Endothelial cell (in vitro differentiated cells): ENCODE measurements at places on chromosomes 3 and 15.

DNA sequence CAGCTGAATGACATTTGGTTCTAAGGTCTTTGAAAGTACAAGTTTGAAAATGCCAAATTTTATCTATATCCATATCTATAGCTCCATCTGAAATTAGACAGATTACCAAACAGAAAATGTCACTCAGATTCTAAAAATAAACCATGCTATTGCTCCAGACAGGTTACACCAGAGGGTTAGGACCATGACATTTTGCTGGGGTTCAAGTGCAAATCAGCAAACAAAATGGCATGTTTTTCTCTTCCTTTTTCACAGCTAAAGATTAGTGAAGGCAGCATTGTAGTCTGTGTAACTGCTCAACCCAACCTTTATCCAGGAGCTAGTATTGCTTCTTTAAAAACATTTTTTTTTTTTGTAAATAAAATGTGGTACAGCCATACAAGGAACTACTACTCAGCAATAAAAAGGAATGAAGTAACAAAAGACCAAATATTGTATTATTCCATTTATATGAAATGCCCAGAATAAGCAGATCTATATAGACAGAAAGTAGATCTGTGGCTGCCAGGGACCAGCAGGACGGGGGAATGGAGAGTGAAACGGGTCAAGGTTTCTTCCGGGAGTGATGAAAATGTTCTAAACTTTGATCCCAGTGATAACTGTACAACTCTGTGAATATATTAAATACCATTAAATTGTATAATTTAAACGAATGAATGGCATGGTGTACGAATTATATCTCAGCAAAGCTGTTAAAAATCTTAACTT lies 18.2 kb downstream of the VGLL4 start:
- no peak for DNase-seq

DNA sequence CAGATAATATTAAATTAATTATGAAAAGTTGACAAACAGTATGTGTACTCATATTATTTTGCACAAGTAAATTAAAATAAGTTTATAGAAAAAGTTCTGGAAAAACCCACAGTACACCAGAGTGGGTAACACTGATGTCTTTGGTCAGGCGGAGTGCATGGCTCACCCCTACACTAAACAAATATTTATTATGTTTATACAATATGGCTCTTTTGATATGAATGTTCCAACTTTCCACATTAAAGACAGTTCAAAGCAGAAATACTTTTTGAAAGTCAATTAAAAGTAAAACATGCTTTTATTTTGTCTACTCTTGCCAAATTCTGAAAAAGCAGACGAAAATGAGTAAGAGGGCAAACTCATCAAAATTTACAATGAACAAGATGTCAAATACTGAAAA lies 56.2 kb upstream of the DCBLD2 start:
- no peak for DNase-seq

DNA sequence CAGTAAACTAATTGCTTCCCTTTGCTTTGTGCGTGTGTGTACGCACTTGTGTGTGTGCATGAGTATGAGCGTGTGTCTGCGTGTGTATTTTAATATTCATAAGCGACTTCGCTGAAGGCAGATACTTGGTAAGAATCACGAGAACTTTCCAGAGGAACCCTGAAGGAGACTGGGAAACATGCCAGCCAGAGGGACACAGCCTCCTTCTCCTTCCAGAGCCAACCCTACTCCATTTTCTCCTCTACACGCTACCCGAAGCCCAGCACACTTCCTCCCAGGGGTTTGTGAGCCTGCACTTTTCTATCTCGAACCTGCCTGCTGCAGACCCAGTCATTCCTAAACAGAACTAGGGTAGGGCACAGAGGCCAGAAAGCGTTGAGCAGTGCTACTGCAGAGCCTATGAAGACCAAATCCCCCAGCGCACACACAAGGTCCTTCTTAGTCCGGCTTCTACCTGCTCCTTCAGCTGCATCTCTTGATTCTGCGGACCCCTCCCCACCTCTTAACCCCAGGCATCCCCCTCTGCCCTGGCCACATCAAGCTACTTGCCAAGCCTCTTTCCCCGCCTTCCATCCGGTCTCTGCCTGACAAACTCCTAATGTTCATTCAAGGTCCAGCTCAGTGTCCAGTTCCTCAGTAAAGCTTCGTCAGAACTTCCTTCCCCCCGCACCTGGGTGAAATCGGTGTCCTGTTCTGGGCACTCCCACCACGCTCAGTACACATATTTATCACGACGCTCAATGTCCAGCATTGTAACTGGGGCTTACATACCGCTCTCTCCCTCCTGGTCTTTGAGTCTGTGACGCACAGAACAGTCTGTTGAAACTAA lies 191.8 kb downstream of the FAM43A start:
- no peak for DNase-seq

DNA sequence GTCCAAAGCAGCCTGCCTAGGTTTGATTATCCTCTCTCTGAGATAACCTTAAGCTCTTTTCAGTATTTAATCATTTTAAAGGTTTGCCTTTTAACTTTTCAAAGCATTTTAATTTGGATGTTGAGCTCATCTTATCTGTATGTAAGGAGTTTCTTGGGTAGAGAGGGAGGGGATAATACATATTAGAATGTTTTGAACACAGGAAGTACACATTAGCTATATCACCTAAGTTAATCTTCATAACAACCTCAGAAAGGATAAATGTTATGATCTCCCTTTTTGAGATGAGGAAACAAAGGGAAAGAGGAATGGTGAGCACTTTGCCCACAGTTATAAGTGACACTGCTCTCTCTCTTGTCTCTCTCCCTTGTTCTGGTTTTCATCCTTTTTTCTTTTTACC lies 2.2 kb upstream of the CD47 start:
- no peak for DNase-seq

- no peak for DNase-seq
Measured at GRCh38 chr15:37888356-37888755, 46.1 kb upstream of the TMCO5A start.

DNA sequence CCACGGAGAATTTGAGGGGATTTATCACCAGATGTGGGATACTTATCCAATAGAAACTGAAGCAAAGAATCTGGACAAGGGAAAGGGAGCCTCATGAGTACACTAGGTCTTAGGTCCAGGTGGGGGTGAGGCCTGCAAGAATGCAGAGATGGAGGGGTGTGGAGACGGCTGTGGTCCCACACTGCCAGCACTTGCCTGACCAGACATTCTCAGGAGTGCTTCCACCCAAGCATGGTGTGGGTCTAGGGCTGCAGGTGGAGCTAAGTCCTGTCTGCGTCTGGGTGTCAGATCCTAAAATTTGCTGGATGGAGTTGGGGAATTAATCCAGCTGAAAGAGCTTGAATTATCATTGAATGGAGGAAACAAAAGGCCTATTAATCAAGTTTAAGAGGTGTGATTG lies 14.4 kb downstream of the PML start:
- DNase-seq = no peak

- peak; percentile 7 for DNase-seq
Measured at GRCh38 chr3:47512416-47513124, 942 bp downstream of the ELP6 start.

DNA sequence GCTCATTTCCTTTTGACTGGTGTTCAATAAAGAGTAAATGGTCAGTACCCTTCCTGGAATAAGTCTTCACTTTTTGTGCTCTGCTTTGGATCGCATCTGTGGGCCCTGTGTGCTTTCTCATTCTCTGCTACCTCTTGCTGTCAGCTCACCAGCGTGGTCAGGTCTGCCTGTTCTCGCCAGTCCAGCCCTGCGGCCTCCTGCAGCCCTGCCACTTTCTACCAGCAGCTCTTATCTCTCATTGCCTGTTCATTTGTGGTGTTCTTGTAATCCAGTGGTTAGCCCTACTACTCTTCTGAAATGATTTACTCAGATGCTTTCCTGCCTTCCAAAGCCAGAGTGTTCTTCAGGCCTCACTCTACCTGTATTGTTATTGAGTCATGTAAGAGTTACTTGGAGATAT lies 54.8 kb downstream of the CHCHD6 start:
- no peak for DNase-seq

- no peak for DNase-seq
Measured at GRCh38 chr3:46829699-46830208, 33.5 kb downstream of the MYL3 start.

- no peak for DNase-seq
Measured at GRCh38 chr3:172447611-172448579, at the start of gene GHSR. Gene GHSR, minus strand, starts transcription at chr3:172448456. Its CDS starts 43 bp downstream, at chr3:172448413.

DNA sequence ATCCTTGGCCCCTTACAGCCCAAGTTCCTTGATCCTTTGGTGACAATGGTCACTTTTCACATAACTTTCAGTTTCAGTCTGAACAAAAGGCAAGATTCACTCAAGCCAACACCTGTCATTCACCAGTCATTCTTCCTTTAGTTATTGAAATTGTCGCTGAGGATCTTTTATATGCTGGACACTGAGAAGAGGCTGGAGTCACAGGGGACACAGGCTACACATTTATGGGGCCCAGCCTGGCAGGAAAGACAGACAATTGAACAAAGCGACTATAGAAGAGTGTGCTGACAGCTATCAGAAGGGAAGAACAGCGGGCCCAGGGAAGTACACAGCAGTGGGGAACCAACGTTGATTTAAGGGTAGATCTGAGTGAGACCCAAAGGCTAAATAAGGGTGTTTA lies 69.8 kb upstream of the PROK2 start:
- DNase-seq = no peak

DNA sequence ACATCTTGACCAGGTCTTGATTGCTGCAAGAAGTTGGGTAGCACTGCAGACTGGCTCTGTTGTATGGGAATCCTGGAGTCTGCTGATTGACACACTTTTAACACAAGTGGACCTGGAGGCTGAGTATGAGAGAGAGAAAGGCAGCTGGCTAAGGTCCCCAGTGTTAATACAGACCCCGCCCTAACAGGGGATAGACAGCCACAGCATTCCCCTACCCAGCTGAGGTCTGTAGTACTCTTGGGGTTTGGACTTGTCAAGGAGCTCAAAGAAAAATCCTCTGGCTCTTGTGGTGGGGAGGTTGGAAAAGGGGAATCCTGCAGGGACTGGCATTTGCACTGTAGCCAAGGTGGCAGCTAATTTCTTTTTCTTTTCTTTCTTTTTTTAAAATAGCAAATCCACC lies 192.7 kb downstream of the ZNF621 start:
- DNase-seq = no peak

DNA sequence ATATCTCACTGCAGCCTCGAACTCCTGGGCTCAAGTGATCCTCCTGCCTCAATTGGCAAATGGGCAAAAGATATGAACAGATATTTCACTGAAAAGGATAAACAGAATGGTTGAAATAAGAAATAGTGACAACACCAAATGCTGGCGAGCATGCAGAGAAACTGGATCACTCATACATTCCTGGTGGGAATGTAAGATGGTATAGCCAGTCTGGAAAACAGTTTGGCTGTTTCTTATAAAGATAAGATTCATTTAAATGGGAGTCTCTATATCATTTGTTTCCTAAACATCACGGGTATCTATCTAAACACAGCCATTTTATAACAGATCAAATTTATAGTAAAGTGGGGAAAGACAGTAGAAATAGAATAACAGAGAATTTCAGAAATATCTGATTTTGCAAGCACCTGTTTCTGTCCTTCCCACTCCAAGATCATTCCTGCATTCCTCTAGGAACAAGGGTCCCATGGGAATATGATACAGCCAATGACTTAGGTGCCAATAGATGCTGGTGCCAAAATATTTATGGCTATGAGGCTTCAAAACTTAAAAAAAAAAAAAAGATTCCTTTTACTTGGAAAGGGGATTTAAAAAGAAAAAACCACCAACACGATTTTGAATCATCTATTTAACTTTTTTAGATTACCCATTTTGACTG lies 9.9 kb upstream of the TFDP2 start:
- no peak for DNase-seq

- no peak for DNase-seq
Measured at GRCh38 chr3:13590841-13591520, 42.1 kb downstream of the FBLN2 start.

GRCh38 chr15:63891079-63891767 lies 57.5 kb upstream of the HERC1 start:
- DNase-seq = peak; percentile 87

- DNase-seq = no peak
Measured at GRCh38 chr3:11568503-11569155, 75.1 kb downstream of the VGLL4 start.

DNA sequence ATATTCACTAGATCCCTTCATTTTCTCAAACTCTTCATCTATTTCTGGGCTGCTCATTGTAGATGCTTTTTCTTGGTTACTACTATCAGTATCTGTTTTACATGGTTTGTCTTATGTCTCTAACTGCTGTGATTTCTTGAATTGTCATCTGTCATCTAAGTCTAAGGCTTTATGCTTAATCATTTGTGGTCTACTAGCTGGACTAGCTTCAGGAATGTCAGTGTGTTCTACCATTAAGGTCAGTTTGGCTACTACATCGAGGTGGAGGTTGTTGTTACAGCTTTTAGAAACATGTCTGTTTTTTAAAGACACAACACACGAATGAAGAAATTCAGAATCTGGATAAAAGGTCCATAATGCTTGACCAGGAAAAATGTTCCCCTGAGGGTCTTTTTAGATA lies 82.2 kb downstream of the ABI3BP start:
- DNase-seq = no peak

- DNase-seq = no peak
Measured at GRCh38 chr15:75653347-75653913, 5.7 kb downstream of the SNX33 start.

GRCh38 chr15:83110381-83110780 lies 2.9 kb downstream of the TM6SF1 start:
- no peak for DNase-seq

GRCh38 chr15:40550341-40551037 lies 14.4 kb downstream of the CCDC32 start:
- DNase-seq = no peak

GRCh38 chr15:38521316-38521715 lies 43.3 kb downstream of the RASGRP1 start:
- DNase-seq = no peak

- no peak for DNase-seq
Measured at GRCh38 chr3:194324823-194325327, 26.3 kb downstream of the CPN2 start.
